ENCODE measurements at places on chromosomes 3 and 15.

DNA sequence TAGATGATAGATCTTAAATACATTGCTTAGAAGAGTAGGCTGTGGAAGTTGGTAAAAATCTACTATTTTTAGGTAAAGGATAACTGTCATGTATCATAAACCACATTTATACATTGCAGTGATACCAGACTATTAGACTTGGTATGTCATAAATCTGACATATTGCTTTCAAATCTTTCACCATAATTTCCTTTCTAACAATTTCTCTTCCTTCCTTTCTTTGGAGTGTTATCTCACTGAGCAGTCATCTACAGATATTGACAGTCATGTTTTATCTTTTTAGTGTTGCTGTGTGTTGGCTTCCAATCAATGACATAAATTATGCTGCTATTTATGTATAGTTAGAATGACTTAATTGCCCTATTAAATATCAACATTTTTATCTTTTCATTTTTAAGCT is 588.7 kb downstream of the TUSC7 start:
- H3K4me3 ChIP-seq: no peak overlapping the region
- H3K27me3 ChIP-seq: no peaks in the 10 kb centered on the region
- no peak overlapping the region for H3K27ac ChIP-seq
- DNase-seq: no peak
- H3K36me3 ChIP-seq: no peaks in the 10 kb centered on the region

DNA sequence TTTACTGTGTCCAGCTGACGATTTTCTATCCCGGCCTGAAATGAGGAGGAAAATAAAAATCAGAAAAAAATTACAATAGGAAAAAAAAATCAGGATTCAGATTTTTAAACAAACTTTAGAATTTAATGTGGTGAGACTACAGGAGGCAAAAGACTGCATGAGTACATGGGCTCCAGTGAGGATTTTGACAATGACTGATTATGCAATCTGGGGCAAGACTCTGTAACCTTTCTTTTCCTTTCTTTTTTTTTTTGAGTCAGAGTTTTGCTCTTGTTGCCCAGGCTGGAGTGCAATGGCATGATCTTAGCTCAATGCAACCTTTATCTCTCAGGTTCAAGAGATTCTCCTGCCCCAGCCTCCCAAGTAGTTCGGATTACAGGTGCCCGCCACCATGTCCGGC is 29.9 kb downstream of the SPG11 start:
- no peaks in the 10 kb centered on the region for H3K27me3 ChIP-seq
- H3K4me3 ChIP-seq: no peak overlapping the region
- H3K36me3 ChIP-seq: peaks cover 74% of the 10 kb centered on the region

DNA sequence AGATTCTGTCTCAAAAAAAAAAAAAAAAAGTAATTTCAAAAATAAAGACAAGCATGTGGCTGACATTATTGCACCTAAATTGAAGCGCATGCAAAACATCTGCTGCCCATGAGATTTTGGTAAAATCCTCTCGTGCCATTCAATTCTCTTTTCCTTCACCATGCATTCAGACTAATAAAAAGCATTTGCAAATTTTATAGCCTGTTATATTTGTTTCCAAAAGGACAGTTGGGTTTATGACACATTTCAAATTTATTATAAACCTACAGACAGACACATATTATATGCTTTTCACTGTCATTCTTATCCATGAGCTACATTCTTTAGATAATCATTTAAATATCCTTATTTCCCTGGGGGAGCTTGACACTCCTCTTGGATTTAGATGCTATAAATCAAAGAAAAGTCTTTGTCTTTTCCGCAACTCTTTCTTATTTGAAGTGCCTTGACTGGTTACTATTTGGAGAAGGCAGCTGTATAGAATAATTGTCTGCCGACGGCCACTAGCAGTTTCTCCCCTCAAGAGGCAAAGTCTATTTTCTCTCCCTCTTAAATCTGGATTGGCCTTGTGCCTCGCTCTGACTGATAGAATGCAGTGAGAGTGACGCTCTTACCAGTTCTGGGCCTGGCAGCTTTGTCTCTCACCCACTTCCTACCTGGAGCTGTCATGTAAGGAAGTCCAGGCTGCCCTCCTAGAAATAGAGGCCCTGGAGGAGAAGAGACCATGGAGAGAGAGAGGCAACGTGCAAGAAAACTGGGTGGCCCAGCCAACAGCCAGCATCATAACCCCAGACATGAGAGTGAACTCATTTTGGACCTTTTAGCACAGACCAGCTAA is 6.8 kb upstream of the LRIG1 start:
- H3K36me3 ChIP-seq: no peaks in the 10 kb centered on the region
- no peak for DNase-seq
- no peak overlapping the region for H3K4me3 ChIP-seq
- H3K4me1 ChIP-seq: no peaks in the 10 kb centered on the region
- no peak overlapping the region for H3K27ac ChIP-seq

DNA sequence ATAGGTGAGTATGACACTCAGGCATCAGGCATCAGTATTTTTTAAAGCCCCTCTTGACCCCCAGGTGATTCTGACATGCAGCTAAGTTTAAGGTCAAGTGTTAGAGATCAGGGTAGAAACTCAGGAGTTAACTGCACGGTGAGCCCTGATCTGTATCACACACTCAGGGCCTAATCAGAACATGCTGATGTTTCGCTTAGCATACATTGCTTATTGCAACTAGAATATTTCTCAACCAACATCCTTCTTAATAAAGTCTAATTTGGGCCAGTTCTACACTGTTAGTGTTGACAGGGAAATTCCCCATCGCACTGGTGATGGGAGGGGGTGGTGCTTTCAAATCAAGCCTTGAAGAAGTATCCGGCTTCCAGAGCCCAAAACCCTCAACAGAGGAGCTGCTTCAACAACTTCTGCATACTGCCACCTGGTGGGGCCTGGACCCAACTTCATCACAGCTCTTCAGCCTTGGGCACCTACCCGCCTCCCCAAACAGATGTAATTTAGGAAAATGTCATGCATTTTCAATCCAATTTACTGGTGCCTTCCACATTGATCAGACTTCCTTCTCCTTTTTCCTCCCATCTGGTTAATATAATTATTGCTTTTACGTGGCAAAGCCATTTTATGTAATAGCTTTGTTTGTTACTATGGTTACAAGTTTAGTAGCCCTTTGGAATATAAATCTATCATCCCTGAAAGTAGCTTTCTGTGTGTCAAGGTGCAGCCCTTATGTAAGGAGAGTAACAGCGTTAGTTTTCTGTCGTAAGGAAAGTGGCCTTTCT is 312.2 kb downstream of the RORA start:
- no peak overlapping the region for H3K4me3 ChIP-seq
- H3K27me3 ChIP-seq: no peaks in the 10 kb centered on the region
- peaks cover 48% of the 10 kb centered on the region for H3K4me1 ChIP-seq
- H3K36me3 ChIP-seq: no peaks in the 10 kb centered on the region
- peak; percentile 90 for DNase-seq
- H3K27ac ChIP-seq: peak overlapping the region; percentile 81

DNA sequence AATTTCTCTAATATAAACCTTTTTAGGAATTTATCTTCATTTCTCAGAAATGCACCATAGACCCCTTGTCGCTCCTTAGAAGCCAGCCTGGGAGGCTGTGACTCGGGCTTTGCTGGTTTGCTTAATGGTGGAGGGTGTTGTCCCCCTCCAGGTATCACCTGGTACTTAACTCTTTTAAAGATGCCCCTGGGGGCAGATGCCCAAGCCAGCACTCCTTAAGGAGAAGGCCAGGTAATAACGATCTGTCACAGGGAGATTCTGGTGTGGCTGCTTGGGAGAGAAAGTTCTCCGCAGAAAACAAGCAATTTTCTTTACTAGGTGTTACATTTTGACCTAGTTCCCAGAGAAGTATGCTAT is 22.3 kb downstream of the EHD4 start:
- H3K27ac ChIP-seq: peak overlapping the region; percentile 84
- H3K4me3 ChIP-seq: no peak overlapping the region
- DNase-seq: peak; percentile 60
- peaks cover 52% of the 10 kb centered on the region for H3K4me1 ChIP-seq
- H3K36me3 ChIP-seq: peaks cover 22% of the 10 kb centered on the region

- H3K4me1 ChIP-seq: peaks cover 16% of the 10 kb centered on the region
- H3K4me3 ChIP-seq: no peak overlapping the region
- no peak for DNase-seq
- H3K27ac ChIP-seq: no peak overlapping the region
Observed at GRCh38 chr15:92848852-92849598, 51.1 kb upstream of the CHD2 start.

GRCh38 chr3:76645724-76646123 is 394.2 kb upstream of the ROBO2 start:
- H3K27me3 ChIP-seq: no peaks in the 10 kb centered on the region
- DNase-seq: no peak
- no peaks in the 10 kb centered on the region for H3K36me3 ChIP-seq

- no peak for DNase-seq
- H3K4me3 ChIP-seq: no peak overlapping the region
- H3K27ac ChIP-seq: no peak overlapping the region
- H3K36me3 ChIP-seq: no peaks in the 10 kb centered on the region
- no peaks in the 10 kb centered on the region for H3K4me1 ChIP-seq
- H3K27me3 ChIP-seq: no peaks in the 10 kb centered on the region
Observed at GRCh38 chr3:21526461-21526860, 224.5 kb downstream of the ZNF385D start.

DNA sequence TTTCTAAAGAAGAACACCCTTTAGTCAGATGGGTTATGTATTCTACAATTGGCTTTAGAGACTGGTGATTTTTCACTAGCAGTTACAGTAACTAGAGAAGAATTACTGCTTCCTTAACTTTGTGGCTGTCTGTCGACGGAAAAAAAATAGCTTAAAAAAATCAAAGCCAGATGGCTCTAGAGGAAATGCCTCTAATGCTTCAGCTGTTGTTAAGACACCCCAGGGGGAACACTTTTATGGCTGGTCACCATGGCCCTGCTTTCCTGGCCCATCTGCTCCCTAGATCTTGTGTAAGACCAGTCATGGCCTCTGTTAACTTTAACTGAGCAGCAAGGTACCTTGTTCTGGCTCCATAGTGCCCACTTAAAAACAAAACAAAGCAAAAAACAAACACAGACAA is 198.6 kb upstream of the PLSCR5 start:
- no peak overlapping the region for H3K27ac ChIP-seq
- no peak for DNase-seq
- H3K4me3 ChIP-seq: no peak overlapping the region
- H3K36me3 ChIP-seq: no peaks in the 10 kb centered on the region
- no peaks in the 10 kb centered on the region for H3K27me3 ChIP-seq

DNA sequence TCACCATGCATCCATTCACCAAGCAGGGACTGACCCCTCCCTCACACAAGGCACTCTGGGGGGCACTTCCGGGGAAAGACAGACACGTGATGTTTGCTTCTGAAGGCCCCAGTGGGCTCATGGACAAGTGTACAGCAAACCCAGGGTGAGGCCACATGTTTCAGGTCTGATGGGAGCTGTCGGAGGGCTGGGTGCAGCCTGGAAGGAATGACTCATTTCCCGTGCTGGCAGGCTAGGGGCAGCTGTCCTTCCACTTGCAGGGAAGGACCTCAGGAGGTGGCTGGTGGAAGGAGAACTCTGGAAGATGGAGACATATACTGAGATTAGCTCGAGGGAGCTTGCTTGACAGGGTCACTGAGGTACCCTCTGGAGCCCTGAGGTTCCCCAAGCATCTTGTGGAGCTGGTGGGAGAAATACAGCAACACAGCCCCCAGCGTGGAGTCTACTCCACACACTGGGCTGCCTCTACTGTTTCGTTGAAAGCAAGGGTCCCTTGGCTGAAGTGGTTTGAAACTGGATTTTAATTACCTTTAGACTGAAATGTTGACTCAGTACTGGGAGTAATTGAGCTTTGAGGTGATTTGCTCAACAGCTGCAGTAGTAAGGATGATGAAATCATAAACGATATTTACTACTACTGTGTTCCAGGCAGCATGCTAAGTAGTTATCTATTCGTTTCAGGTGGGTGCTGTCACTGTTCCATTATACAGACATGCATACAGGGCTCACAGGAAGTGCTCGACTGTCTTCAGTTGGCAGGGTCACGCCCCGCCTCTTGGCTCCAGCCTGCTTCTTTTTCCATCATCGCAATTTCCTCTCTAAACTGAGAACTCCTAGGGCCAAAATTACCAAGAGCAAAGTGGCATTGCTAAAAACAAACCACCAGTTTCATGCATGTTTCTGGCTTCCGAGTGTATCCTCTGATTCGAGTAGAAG is 230.4 kb downstream of the ADAMTS17 start:
- no peak overlapping the region for H3K4me3 ChIP-seq
- peaks cover 38% of the 10 kb centered on the region for H3K4me1 ChIP-seq
- no peaks in the 10 kb centered on the region for H3K27me3 ChIP-seq
- H3K36me3 ChIP-seq: no peaks in the 10 kb centered on the region
- H3K27ac ChIP-seq: no peak overlapping the region

GRCh38 chr15:85417276-85417675 is 36.9 kb downstream of the AKAP13 start:
- H3K27me3 ChIP-seq: no peaks in the 10 kb centered on the region
- no peaks in the 10 kb centered on the region for H3K36me3 ChIP-seq
- no peak for DNase-seq

DNA sequence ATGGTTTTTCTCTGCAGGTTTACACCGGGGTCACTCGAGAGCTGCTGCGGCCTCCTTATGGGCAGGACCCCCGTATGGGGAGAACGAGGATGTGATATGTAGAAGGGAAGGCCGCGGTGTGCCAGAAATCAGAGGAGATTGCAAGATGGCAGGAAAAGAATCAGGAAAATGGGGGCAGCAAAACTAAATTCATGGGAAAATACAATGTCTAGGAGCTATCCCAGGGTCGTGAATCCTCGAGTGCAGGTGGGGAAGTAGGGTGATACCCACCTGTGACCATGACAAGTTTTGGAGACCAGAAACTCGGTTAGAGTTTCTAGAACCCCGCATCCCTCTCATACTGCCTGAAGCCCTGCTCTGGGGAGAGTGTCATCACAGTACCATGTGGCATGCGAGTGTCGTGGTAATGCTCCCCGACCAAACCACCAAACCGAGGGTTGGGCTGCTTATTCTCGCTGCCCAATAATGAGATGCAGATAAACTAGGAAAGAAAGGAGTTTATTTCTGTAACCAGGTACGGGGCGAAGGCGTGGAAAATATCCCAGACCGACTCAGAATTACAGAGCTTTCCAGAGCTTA is 781 bp downstream of the TRNT1 start:
- peaks cover 17% of the 10 kb centered on the region for H3K4me1 ChIP-seq
- peak overlapping the region; percentile 95 for H3K27ac ChIP-seq
- H3K27me3 ChIP-seq: no peaks in the 10 kb centered on the region
- H3K36me3 ChIP-seq: peaks cover 23% of the 10 kb centered on the region
- H3K4me3 ChIP-seq: peak overlapping the region; percentile 97

DNA sequence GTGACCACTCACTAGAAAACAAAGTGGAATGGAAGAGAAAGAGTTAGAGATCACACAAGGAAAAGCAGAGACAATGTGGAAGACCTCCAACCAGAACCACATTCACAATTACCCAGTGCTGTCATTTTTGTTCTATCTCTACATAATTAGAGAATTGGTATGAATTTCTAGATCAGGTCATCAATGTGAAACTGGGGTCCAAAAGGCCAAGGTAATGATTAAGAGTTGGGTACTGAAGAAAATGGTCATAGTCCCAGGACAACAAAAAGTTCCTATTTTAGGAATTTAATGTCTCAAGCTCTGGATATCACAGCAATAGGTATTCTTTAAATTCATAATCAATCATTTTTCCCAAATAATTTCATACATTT is 84.7 kb upstream of the PPIB start:
- H3K27me3 ChIP-seq: no peaks in the 10 kb centered on the region
- no peak for DNase-seq
- H3K36me3 ChIP-seq: no peaks in the 10 kb centered on the region
- H3K4me1 ChIP-seq: peaks cover 15% of the 10 kb centered on the region
- peak overlapping the region; percentile 64 for H3K27ac ChIP-seq
- no peak overlapping the region for H3K4me3 ChIP-seq

GRCh38 chr3:142152384-142152783 is 3.0 kb upstream of the TFDP2 start:
- no peak overlapping the region for H3K4me3 ChIP-seq
- no peaks in the 10 kb centered on the region for H3K27me3 ChIP-seq
- no peak overlapping the region for H3K27ac ChIP-seq
- no peaks in the 10 kb centered on the region for H3K36me3 ChIP-seq

Measured in suprapubic skin (tissue), 4 donors.